ENCODE measurements at places on chromosomes 13 and 19. TPM values are rescaled to one million over a fixed set of nuclear protein-coding genes. Genes with fewer than 3 reads are reported as not detected.

Gene SHISA2
- total RNA-seq, result 1.7 TPM

Gene TMPRSS9
- total RNA-seq, result 0.17 TPM

Gene APC2
- total RNA-seq, result 0.25 TPM

Gene TTYH1
- not detected for total RNA-seq

Gene GAS6
- 2.8 TPM for total RNA-seq

Gene POU4F1
- 0.22 TPM for total RNA-seq

Gene KLHL1
- total RNA-seq, result not detected

Gene DENND1C
- 125 TPM for total RNA-seq

Gene HRC
- total RNA-seq, result not detected
